T-helper 1 cell (primary cell): ENCODE measurements at places on chromosomes 11 and 22.
A peak's percentile ranks its signal among the peaks of the same experiment; 100 is the strongest.

GRCh38 chr11:709109-709997, 3.3 kb downstream of the EPS8L2 start:
- no peak for DNase-seq

DNA sequence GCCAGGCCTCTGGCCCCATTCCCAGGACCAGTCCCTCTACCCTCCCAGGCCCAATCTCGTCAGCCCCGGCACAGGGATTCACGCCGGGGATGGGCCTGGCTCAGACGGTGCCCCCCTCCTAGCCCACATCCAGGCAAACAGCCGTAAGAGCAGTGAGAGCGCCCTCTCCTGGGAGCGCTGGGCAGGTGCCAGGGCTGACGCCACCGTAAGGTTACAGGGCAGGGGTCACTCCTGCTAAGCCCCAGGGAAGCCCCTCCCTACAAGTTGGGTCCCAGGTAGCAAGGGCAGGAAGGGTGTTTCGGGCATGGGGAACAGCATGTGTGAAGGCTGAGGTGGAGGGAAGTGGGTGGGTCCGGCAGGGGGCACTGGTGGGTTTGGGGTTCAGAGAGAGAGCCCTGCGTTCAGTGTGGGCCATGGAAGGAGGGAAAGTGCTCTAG, 19.2 kb upstream of the PPARA start:
- no peak for DNase-seq

- peak; percentile 43 for DNase-seq
Measured at GRCh38 chr11:102318469-102318868, 1.2 kb downstream of the BIRC3 start.

- DNase-seq = no peak
Measured at GRCh38 chr22:46087816-46088277, 62.5 kb upstream of the PPARA start.

- no peak for DNase-seq
Measured at GRCh38 chr22:25054943-25055511, 102.5 kb downstream of the KIAA1671 start.

DNA sequence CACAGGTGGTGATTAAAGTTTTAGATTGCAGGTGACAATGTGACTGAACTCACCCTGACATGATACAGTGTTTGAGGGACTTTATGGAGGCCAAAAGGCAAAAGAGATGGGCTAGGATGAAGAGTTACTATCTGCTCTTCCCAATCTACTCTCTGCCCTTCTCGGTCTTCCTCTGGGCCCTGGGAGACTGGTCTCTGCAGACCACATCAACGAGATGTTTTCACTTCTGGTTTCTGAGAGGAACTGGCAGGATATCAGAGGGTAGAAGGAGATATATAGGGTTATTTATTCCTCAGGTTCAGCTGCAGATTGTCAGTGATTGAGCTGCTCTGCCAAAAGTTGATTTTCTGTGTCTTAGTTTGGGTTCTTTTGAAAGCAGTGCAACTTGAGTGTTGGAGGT, 32.4 kb upstream of the CD44 start:
- DNase-seq = no peak

GRCh38 chr22:23777776-23778576, 5.3 kb downstream of the MMP11 start:
- no peak for DNase-seq

GRCh38 chr22:49087198-49087597, 740.5 kb downstream of the BRD1 start:
- DNase-seq = no peak

- DNase-seq = no peak
Measured at GRCh38 chr11:117489999-117490679, 162.5 kb downstream of the CEP164 start.

GRCh38 chr11:128171506-128171905, 415.9 kb downstream of the ETS1 start:
- DNase-seq = no peak

GRCh38 chr22:27490080-27490479, 311.5 kb downstream of the MN1 start:
- DNase-seq = no peak

GRCh38 chr22:19523240-19524169, 705 bp downstream of the CLDN5 start:
- DNase-seq = no peak

- no peak for DNase-seq
Measured at GRCh38 chr11:60954421-60954820, 2.4 kb upstream of the SLC15A3 start.

GRCh38 chr11:17985517-17985916, 27.3 kb downstream of the SERGEF start:
- DNase-seq = no peak

- no peak for DNase-seq
Measured at GRCh38 chr11:130535520-130535919, 87.1 kb downstream of the ADAMTS15 start.

GRCh38 chr22:48806227-48806781, 1021.4 kb downstream of the BRD1 start:
- no peak for DNase-seq

GRCh38 chr11:8674859-8675258, 7.6 kb downstream of the TRIM66 start:
- no peak for DNase-seq

GRCh38 chr11:416757-417621, 2.2 kb upstream of the SIGIRR start:
- DNase-seq = no peak

GRCh38 chr11:93344855-93345333, 14.4 kb downstream of the DEUP1 start:
- no peak for DNase-seq

GRCh38 chr11:39741066-39741465, 1718.4 kb downstream of the LRRC4C start:
- DNase-seq = no peak

DNA sequence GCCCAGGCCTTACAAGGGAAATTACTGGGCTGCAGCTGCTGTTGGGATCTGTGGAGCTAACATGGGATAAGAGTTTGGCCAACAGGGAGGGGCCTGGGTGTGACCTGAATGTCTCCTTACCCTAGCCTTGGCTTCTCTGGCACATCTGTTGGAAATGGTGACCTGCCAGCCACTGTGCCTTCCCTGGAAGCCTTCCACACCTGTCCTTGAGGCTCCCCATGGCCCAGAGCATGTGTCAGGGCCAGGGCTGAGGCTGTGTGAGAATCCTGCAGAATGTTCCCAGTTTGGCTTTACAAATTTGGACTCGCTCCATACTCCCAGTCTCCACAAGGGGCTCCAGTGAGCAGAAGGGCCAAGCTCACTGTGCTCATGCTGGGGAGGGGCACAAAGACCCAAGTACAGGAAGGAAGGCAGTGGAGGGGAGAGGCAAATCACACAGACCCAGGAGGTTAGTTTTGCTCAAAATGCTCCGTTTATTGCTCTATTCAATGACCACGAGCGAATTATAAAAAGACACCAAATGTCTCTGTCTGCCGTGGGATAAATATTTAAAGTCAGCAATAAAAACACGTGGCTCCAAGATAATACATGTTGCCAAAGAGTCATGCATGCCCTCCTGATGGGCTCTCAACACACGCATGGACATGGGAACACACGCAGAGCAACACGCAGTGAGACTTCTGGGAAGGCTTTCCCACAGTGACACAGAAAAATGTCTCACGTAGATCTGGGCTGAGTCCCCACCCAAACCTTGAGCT, 1.7 kb upstream of the IGSF22 start:
- DNase-seq = no peak

- no peak for DNase-seq
Measured at GRCh38 chr11:1705126-1706052, 8.4 kb downstream of the KRTAP5-6 start.

GRCh38 chr22:25765016-25765367, 23.0 kb downstream of the MYO18B start:
- DNase-seq = no peak

GRCh38 chr11:116930586-116930985, 93.2 kb upstream of the APOA1 start:
- DNase-seq = no peak

DNA sequence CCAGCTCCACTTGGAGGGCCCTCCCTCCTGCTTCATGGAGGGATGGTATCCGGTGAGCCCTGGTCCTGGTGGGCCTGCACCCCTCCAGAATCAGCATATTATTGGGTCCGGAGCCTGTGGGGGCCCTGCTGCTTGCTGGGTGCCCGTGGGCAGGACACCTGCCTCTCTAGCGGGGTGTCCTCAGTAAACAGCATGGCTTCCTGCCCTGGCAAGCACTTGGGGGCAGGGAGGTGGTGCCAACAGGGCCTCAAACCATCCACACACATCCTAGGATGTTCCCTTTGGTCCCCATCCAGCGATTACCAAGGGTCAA, 108.3 kb downstream of the CTTN start:
- DNase-seq = no peak

DNA sequence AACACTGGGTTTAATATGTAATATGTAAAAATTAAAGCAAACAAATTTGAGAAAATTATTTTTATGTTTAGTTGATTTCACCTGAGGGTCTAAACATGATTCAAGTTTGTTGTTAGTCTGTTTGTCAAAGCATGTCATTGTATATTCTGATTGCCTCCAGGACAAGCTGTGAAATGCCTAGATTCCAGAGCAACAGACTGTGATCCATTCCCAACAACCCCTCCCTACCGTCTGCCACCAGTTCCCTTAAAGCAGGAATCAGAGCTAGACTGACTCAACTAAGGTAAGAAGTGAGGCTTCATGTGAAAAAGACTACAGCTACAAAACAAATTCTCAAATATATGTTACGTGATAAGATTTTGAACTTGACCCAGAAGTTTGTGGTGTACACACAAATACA, 304.2 kb downstream of the RAB38 start:
- DNase-seq = no peak

- no peak for DNase-seq
Measured at GRCh38 chr11:7889985-7890384, 41.1 kb downstream of the OR10A6 start.

DNA sequence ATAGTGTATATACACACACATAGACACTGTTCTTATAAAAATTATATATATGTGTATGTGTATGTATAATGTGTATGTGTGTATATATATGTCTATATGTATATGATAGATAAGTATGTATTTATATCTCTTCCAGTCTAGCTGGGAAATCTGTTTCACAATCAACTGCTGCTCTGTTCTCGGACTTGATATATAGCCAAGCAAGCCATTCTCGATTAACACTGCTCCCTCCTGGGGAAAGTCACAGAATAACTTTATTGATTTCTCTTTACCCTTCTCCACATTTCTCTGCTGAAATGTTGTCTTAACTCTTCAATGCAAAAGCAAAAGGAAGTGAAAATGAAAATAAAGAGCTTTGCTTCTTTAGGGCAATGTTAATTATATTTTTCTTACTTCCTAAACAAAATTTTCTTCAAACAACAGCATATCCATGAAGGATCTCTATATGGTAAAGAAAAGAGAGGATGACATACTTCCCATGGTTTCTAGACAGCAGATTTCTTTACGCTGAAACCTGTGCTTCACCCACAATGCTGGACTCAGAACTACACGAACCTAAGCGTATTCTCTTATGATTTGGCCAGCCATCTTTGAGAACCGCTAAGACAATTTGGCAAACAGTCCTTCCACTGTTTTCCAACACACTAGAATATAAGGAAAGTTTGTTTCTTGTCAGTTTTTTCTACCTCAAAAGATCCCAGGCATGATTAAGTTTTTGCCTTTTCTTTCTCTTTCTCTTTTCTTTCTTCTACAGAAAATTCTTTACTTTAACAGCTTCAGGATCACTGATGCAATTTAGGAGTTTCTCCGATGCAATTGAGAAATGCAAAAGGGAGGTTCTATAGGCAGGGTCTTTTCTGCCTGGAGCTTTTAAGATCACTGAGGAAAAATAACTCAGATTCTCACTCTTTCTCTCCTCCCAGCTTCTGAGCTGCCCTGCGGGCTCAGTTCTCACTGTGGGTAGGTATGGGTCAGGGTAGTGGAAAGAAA, 1.9 kb downstream of the BLID start:
- no peak for DNase-seq

GRCh38 chr11:27864091-27864491, 163.8 kb upstream of the BDNF start:
- no peak for DNase-seq

GRCh38 chr11:70468256-70469195, 70.2 kb downstream of the CTTN start:
- no peak for DNase-seq

DNA sequence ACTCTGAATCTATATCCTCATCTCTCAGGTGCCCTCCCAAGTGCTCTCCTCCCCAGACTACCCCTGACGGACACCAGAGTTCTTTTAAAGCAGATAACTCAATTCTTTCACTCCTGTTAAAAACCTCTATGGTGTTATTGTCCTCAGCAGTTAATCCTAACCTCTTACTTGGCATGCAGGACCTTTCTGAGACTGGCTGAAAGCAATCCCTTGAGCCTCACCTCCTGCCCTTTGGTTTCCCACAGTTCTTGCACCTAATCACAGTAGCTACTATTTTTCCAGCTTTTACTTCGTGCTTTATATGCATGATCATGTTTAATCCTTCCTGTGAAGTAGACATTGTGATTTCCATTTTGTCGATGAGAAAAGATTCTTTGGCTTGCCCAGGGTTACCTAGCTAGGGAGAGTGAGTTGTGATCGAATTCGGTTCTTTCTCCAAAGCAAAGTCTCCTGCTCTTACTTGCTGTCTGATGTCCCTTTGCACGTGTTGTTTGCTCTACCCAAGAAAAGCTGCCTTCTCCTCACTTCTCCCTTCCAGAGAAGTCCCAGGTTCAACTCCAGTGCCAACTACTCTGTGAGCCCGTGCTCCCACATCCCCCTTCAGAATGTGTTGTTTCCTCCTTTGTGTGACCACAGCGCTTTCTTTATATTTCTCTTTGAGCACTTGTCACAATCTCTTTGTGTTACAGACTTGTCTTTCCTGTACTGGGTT, 2.1 kb downstream of the UBE2L3 start:
- no peak for DNase-seq

GRCh38 chr11:14232652-14233051, 126.3 kb downstream of the RRAS2 start:
- no peak for DNase-seq
